Breast epithelium (tissue), 4 donors: ENCODE measurements at places on chromosomes 4 and X. TPM values are rescaled to one million over a fixed set of nuclear protein-coding genes. Genes with fewer than 3 reads are reported as not detected.

TRPC3 gene
- 0.88 TPM for total RNA-seq

GRCh38 chr4:2804449-2804972, 11.6 kb downstream of the SH3BP2 start:
- no peak for DNase-seq

LRPAP1 gene
- total RNA-seq: 104 TPM

GRCh38 chr4:19379191-19379708, 872.5 kb upstream of the SLIT2 start:
- no peak for DNase-seq

DNA sequence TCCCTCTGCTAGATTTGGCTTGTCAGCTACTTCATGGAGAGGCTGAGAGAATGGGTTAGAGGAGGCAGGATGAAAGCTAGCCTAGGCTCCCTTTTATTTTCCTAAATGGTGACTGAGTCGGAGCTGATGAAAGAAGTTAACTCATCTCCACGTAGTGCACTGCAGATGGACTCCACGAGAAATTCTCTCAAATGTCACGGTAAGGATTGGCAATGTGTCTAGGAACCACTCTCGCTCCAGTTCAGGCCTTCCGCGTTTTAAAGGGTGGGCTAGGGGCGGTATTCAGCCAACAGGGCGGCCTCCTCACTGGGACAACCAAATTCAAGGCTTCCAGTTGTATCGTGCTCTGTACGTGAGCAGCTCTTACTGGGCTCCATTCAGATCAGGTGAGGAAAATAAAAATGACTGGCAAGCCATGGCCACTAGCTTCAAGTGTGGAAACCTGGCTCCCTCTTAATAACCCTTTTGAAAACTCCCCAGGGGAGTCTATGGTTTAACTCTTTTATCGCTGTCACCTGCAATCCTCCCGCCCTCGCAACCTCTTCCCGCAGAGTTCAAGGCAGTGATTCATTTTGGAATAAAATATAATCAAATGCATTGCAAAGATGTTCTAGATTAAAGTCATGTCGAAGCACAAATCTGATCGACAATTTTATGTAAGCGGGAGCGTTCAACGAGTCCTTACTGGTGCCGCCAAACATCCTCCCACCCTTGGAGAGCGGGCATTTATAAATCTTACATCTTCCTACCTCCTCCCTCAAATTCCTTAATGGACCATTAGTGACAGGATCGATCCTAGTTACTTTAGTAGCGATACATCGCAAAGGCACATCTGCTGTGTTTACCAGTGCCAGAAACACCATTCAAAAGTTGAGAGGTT, 1.2 kb downstream of the SPOCK3 start:
- no peak for DNase-seq

CFAP47 gene
- not detected for total RNA-seq

SPP1 gene
- total RNA-seq: 508 TPM

DNA sequence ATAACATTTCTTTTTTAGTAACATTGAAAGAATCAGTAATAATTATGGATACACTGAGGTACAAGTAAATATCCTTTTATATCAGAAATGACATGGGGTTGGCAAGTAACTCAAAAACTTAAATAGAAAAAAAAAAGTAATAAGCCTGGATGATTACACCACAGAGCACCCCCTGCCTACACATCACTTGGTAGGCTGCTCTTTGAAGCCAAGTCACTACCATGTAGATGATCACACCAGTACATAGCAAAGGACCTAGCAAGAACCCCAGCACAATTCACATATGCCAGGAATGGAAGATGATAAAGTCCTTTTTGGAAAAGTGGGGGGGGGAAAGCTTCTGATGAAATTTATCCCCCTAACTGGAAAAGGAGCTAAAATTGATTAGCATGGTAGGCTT, 56.9 kb downstream of the METTL14 start:
- no peak for DNase-seq

DNA sequence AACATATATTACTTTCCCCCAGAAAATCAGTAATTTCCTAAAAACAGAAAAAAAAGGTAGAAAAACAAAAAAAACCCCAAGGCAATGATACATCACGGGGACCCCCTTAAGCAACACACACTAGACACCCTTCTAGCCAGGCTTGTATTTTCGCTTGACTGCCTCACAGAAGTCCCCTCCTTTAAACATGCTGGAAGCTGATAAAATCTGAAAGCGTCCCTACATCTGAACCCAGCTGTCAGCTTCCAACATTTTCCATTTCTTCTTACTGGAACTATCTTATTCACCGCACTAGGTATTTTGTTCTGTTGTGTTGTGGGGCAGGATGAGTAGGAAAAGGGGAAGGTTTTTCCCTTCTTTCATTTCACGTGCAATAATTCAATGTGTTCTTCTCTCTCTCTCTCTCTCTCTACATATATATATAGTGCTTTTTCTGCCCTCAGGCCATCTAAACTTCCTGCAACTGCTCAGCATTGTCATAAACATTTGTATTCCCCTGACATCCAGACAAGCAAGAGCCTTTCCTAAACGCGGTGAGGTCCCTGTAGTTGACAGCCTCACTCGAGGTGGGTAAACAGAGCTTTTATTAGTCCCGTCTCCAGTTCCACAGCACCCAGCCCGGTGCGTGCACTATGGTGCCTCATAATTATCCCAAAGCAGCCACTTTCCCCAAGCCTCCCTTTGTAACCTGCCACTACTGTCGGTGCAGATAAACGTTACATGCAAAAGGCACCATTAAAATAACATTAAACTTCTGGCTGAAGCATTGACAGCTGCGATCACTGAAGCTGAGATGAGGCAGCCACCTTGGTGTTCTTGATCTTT, 82.5 kb downstream of the GATB start:
- DNase-seq: no peak

HS6ST2 gene
- 0.32 TPM for total RNA-seq
